CD4-positive, CD25-positive, alpha-beta regulatory T cell (primary cell): ENCODE measurements at places on chromosomes 6 and 20.
A peak's percentile ranks its signal among the peaks of the same experiment; 100 is the strongest.

- peak; percentile 71 for DNase-seq
These were observed 28.2 kb downstream of the CGA start for GRCh38 chr6:87066449-87067333.

DNA sequence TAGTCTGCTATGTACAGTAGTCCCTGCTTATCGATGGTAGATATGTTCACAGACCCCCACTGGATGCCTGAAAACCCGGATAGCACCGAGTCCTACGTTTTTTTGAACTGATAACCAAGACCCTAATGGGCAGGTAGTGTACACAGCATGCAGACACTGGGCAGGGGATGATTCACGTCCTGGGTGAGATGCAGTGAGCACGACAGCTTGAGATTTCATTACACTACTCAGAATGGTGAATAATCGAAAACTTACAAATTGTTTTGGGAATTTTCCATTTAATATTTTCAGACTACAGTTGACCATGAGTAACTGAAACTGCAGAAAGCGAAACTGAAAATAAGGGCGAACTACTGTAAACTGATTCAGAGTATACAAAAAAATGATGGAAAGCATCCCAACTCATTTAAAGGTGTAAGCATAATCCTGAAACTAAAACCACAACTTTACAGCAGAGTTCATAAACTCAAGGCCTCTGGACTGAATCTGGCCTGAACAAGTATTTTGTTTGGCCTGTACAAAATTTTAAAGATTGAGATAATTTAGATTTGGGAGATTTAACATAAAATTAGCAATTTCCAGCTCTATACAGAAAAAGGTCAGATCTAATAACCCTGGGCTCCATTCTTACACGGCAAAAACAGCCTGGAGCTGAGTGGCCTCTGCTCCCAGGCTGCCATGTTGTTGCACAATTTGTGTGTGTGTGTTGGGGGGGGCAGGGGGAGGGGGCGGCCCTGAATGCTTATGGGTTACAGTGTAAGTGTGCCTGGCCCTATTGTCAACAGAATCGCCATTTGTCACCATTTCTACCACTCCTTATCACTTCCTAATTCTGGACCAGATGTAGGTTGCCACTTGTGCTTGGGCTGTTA, 34.9 kb downstream of the RNF24 start:
- DNase-seq = peak; percentile 55

GRCh38 chr6:10505529-10505928, 15.6 kb upstream of the GCNT2 start:
- DNase-seq = no peak

DNA sequence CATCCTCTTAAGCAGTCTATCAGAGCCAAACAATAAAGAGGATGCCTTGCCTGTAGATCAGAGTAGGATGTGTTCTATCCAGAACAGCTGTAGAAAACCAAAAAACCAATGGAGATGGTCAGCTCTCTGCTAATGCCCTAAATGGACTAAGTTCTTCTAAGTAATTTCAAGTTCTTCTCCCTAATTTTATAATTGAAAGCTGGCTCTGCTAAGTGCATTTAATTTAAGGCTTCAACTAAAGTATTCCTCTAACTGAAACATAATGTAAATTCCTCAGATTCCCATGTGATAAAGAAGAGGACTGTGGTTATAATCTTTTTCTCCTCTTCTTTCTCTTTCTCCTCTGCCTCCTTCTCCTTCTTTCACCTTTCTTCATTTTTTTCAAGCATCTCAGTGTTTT, 709.5 kb downstream of the KIF16B start:
- DNase-seq = no peak

- DNase-seq = no peak
These were observed 25.2 kb downstream of the UCKL1 start for GRCh38 chr20:63930971-63931553.

DNA sequence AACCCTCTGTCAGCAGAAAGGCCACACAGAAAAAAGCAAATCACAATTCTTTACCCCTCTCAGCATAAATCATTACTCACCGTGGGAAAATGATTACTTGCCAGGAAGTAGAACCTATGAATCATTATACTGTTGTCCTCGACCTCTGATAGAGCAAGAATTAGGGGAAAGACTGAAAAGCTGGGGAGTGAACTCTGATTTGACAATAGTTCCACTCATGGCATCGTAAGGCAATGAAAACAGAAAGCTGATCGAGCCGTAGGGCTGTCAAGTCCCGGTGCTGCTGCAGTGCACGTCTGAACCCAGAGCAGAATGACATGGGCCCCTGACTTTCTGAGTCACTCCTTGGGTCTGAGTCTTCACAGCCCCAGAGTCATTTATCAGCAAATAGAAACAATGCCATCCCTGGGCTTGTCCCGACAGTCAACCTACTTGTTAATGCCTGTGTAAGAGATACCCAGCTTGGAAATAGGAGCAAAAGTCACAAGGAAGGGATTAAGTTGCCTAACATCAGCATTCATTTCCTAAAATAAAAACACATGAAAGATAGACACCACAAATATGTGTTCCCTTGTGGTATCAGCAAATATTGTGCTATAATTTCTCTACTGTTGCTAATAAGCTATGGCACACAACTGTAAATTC, 224.8 kb upstream of the MARCKS start:
- no peak for DNase-seq

DNA sequence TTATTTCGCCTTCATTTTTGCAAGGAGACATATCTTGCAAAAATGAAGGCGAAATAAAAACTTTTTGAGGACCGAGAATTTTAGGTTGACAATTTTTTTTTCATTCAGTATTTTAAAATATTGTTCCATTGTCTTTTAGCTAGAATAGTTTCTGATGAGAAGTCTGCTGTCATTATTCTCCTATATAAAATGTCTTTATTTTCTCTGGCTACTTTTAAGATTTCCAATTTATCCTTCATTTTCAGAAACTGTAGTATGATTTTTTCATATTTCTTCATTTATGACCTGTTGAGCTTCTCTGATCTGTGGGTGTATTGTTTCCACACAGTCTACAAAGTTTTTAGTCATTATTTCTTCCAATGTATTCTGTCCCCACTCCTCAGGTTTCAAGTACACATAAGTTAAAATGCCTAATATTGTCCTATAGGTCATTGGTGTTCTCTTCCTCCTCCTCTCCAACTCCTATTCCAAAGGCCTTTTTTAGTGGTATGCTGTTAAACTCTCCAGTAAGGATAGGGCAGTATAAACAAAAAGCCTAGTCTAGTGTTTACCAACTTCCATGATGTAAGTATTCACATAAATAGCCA, 15.7 kb downstream of the AHI1 start:
- no peak for DNase-seq

- DNase-seq = no peak
These were observed 76.3 kb upstream of the PHACTR2 start for GRCh38 chr6:143601504-143601903.
